Left colon (tissue), 2 donors: ENCODE measurements at places on chromosomes 5 and 9. TPM values are rescaled to one million over a fixed set of nuclear protein-coding genes. Genes with fewer than 3 reads are reported as not detected.

- DNase-seq: no peak
Measured at GRCh38 chr5:17748941-17749340, 114.7 kb downstream of the TAF11L14 start.

The ARID3C gene
- total RNA-seq: not detected

The POLR1E gene
- 8.5 TPM for total RNA-seq

The FUT7 gene
- not detected for total RNA-seq

The IFNA1 gene
- not detected for total RNA-seq

The ALDH1A1 gene
- total RNA-seq: 91.0 TPM

DNA sequence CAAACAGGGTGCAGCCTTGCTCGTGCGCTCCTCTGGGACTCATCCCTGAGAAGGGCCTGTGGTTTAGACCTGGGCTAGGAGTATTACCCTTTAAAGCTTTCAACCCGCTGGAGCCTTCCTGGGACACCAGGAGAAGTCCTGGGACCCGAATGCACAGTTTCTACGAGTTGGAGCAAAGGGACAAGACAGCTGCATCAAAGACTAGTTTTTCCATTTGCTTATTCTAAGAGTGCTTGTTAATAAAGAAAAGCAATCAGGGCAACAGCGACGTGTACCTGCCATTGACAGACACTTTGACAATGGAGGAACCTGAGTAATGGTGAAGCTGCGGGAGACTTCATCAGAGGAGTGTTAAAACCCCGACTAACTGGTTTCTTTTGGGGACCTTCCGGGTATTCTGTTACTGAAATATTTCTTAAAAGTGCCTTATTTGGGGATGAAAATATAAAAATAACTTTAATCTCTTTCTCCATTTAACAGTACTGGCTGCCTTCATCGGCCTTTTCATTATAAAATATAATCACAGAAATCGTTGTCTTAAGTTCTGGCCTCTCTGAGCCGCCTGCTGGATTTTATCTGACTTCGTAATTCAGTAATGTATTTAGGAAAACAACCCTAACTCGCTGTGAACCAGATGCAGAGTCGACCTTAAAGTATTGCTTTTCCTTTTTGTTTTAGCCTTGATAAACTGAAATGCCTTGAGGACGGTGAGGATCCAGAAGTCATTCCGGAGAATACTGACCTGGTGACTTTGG is 732 bp downstream of the SNAPC3 start:
- no peak for DNase-seq

- DNase-seq: no peak
Measured at GRCh38 chr9:32968101-32969011, 33.1 kb downstream of the APTX start.

GRCh38 chr5:14447958-14448911 is 133.4 kb upstream of the OTULINL start:
- DNase-seq: no peak

- no peak for DNase-seq
Measured at GRCh38 chr5:128378196-128378595, 159.8 kb downstream of the FBN2 start.

DNA sequence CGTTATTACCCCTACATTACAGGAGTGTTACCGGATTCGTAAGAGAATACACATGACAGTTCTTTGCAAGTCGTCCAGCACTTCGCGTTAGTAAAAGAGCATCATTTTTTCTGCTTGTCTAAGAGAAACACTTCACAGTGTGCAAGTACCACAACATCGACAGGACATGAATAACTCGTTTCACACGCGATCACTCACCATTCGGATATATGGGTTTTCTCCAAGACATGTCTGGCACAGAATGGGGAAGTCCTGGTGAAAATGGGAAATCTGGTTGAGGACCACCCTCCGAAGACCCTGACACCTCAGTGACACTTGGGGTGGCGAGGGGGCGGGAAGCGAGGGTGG is 642 bp downstream of the RBM22 start:
- DNase-seq: no peak

- no peak for DNase-seq
Measured at GRCh38 chr5:160198841-160199409, 30.4 kb upstream of the FABP6 start.

The PIP5KL1 gene
- 1.9 TPM for total RNA-seq

- no peak for DNase-seq
Measured at GRCh38 chr5:180127682-180128670, 56.4 kb upstream of the RNF130 start.

DNA sequence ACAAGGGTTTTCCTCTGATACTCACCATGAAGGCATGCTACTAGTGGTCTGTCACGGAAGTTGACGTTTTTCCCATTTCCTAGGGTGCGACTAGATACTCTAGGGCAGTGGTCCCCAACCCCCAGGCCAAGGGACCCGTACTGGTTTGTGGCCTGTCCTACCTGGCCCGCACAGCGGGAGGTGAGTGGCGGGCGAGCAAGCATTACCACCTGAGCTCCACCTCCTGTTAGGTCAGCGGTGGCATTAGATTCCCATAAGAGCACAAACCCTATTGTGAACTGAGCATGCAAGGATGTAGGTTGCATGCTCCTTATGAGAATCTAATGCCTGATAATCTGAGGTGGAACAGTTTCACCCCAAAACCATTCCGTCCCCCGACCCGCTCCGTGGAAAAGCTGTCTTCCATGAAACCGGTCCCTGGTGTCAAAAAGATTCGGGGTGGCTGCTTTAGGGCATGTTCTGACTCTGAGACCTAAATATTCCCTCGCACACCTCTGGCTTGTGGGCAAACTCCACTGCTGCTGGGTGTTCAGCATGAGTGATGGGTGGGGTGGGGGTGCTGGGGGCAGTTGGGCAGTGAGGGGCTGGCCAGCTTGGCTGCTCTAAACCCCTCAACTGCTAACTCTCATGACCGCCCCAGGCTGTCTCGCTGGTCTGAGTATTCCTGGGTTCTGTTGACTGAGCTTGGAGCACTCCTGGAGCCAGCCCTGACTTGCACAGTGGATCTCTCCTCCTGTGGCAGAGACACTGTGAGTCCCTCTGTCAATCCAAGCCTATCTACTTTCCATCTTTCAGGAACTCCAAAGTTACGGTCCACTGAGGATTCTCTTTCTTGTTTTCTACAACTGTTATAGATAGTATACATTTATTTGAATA is 78.3 kb upstream of the NEK6 start:
- no peak for DNase-seq

DNA sequence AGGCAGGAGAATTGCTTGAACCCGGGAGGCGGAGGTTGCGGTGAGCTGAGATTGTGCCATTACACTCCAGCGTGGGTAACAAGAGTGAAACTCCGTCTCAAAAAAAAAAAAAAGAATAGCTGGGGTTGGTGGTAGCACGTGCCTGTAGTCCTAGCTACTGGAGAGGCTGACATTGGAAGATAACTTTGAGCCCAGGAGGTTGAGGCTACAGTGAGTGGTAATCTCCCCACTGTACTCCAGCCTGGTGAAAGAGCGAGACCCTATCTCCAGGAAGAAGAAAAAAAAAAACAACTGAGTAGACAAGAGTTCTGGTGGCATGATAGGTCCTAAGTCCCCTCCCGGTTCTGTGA is 26.3 kb downstream of the GOLGA2 start:
- no peak for DNase-seq

The STRBP gene
- total RNA-seq: 46.5 TPM

DNA sequence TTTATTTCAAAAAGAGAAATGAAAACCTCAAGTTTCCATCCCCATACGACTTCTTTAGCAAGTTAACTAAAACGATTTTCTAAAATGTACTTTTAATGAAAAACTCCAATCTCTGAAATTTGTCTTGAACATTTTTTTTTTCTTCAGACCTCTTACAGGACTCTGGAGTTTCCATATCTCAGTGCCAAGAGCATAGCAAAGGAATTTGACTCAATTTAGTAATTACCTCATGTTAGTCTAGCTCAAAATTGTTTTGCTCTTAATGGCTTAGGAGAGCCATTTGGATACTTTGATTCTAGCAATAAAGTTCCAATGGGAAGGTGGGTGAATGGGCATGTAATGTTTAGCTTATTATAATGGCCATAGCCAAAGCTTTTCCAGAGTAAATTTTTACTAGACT is 26.0 kb upstream of the SPATA31D4 start:
- DNase-seq: no peak

- DNase-seq: no peak
Measured at GRCh38 chr5:125011419-125011818, 265.0 kb upstream of the ZNF608 start.

DNA sequence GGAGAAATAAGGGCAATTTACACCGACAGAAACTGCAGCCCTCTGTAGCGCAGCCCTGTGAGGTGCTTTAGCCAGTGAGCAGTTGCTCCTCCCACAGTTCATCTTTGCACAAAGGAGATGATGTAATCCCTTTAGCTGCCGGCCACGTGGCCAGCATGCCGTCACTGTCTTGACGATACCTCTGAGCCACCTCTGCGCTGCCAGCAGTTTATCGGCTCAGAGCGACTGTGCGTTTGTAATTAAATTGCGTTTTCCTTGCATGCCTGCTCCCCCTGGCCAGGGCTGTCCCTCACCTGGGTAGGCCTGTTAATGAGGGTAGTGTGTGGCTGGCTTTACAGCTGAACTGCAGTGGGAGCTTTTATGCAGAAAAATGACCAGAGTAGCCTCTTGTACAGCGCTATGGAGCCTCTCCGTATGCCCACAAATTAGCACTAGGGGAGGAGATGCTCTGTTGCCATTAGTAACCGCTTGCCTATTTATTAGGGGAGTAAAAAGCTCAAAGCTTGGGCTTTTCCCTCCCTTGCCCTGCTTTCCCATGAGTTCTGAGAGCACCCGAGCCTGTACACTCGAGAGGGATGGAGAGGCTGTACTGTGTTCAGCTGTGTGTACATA is 107.0 kb downstream of the TRIO start:
- DNase-seq: peak; percentile 48

The SLC9A3 gene
- total RNA-seq: 78.1 TPM

GRCh38 chr9:96241391-96241809 is 60.6 kb downstream of the HSD17B3 start:
- no peak for DNase-seq

The CXXC5 gene
- 28.2 TPM for total RNA-seq

DNA sequence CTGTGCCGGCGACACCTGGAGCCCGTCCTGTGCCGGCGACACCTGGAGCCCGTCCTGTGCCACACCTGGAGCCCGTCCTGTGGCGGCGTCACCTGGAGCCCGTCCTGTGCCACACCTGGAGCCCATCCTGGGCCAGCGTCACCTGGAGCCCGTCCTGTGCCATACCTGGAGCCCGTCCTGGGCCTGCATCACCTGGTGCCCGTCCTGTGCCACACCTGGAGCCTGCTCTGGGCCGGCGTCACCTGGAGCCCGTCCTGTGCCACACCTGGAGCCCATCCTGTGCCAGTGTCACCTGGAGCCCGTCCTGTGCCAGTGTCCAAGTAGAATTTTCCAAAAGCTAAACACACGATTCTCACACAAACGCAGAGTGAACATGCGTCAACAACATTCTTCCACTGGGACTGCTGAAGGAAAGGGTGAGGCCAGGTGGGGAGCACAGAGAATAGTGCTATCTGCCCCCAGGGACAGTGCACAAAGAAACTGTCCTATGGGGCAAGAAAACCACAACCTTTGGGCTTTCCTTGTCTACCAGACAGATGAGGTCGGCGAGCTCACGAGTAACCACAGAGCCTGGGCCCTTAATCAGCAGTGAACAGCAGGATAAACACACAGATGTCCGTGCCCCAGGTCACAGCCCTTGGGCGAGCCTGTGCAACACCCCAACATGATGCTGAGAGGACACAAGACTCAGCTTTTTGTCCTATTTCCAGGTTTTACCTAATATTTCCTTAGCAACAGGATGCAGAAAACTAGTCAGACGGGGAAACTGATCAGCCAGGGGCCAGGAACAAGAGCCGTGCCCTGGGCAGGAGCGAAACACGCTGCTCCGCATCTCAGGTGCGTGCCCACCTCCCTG is 7.9 kb downstream of the QSOX2 start:
- DNase-seq: no peak

DNA sequence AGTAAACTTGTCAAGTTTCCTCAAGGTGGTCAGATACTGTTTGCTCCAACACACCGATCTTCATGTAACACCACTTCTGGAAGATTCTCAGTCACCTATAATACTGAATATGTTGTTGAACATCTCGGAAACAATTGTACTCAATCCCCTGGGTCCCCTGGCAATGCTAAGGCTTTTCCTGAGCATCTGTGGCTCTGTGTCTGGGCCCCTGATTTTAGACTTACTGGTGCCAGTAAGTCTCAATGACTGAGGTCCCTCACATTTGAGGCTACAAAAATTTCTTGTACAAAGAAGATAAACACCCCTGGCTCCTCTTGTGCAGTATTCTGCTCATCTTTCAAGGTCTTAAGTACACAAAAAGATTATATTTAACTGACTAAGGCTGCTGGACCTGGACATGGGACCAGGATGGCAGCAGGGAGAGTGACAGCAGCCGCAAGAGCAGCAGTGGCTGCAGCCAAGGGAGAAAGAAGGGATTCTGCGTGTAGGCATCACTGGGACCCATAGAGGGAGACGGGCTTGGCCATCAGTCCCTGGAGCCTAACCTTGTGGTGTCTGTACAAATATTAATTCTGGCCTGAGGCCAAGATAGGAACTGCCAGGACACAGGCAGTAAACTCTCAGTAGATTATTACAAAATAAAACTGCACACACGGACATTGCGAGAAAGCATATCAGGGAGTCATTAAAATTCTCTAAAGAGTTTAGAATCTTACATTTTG is 49.0 kb upstream of the TNPO1 start:
- DNase-seq: no peak

The PCDHA9 gene
- total RNA-seq: 0.15 TPM
